ENCODE measurements at places on chromosomes 16 and 17. TPM values are rescaled to one million over a fixed set of nuclear protein-coding genes. Genes with fewer than 3 reads are reported as not detected.

Gene GSG1L
- total RNA-seq = not detected

Gene ALOX15B
- not detected for total RNA-seq

Gene KRTAP17-1
- total RNA-seq = not detected

DNA sequence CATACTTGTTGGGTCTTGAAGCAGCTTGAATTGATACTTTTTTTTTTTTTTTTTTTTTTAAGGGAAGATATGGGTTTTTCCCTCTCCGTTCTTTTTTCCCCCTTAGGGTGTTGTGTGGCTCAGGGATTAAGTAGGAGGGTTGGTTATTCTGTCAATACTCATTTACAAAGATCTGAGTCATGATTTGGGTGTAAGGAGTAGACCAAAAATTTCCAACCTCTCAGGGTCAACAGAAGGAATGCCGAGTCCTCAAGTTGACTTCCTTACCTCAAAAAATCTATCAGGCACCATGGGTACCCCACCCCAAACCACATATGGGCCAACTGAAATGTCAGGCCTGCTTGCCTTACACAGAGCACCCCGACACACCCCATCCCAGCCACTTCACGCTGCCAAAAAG is 230.5 kb downstream of the CCDC182 start:
- no peak for DNase-seq
- no peak overlapping the region for H3K4me3 ChIP-seq
- no peaks in the 10 kb centered on the region for H3K4me1 ChIP-seq
- H3K36me3 ChIP-seq = no peaks in the 10 kb centered on the region
- H3K27me3 ChIP-seq = no peaks in the 10 kb centered on the region

GRCh38 chr16:56606476-56607108 is 1.8 kb upstream of the MT2A start:
- H3K4me3 ChIP-seq = no peak overlapping the region
- H3K36me3 ChIP-seq = no peaks in the 10 kb centered on the region
- H3K4me1 ChIP-seq = peaks cover 47% of the 10 kb centered on the region
- DNase-seq = no peak
- no peaks in the 10 kb centered on the region for H3K27me3 ChIP-seq
- H3K27ac ChIP-seq = peak overlapping the region; percentile 65

- no peaks in the 10 kb centered on the region for H3K27me3 ChIP-seq
- no peak for DNase-seq
- peaks cover 23% of the 10 kb centered on the region for H3K36me3 ChIP-seq
- H3K4me1 ChIP-seq = peaks cover 11% of the 10 kb centered on the region
- no peak overlapping the region for H3K4me3 ChIP-seq
These were observed 35.8 kb downstream of the MPRIP start for GRCh38 chr17:17077861-17078732.

- DNase-seq = no peak
- no peak overlapping the region for H3K27ac ChIP-seq
- no peaks in the 10 kb centered on the region for H3K27me3 ChIP-seq
- H3K4me1 ChIP-seq = no peaks in the 10 kb centered on the region
- no peaks in the 10 kb centered on the region for H3K36me3 ChIP-seq
These were observed 65.0 kb downstream of the CRISPLD2 start for GRCh38 chr16:84884596-84885341.

DNA sequence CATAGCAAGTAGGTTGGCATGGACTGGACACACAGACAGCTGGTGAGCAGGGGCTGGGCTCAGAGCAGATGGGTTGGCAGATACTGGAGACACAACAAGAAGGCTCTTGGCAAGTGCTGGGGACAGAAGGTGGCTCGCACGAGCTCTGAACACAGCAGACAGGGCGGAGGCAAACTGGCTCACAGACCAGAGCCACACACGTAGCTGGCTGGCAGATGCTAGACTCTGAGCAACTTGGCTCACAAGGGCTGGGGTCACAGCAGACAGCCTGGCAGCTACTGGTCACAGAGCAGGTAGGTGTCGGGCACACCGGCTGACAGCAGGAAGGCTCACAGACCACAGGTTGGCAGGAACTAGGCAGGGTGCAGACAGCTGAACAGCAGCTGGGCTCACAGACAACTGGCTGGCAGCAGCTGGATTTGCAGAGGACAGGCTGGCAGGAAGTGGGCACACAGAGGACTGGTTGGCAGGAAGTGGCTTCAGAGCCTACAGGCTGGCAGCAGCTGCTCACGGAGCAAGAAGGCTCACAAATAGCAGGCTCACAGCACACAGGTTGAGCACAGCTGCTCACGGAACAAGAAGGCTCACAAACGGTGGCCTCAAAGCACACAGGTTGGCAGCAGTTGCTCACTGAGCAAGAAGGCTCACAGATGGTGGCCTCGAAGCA is 725 bp downstream of the KRTAP16-1 start:
- no peak overlapping the region for H3K4me3 ChIP-seq
- peak overlapping the region; percentile 83 for H3K27ac ChIP-seq
- H3K36me3 ChIP-seq = no peaks in the 10 kb centered on the region
- H3K4me1 ChIP-seq = peaks cover 38% of the 10 kb centered on the region
